ENCODE measurements at places on chromosomes 2 and 18.
A peak's percentile ranks its signal among the peaks of the same experiment; 100 is the strongest.

- DNase-seq = no peak
These were observed 11.3 kb downstream of the TMEM247 start for GRCh38 chr2:46490521-46491141.

- DNase-seq = no peak
These were observed 217.6 kb upstream of the FN1 start for GRCh38 chr2:215653344-215654030.

DNA sequence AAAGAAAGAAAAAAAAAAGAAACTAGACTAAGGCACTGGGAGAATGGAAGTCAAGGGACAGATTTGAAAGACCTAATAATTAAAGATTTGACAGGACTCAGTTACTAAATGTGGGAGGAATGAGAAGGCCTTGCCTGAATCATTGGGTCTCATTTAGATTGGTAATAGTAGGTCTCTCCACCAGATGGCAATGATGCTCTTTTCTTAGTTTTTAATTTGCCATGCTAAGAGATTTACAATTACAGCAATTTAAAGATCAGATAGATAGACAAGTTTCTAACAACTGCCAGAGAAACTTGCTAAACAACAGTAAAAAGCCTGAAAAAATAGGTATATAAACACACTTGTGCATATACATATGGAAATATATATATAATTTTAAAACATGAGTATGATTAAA, 153.0 kb downstream of the TMEM247 start:
- peak; percentile 43 for DNase-seq

DNA sequence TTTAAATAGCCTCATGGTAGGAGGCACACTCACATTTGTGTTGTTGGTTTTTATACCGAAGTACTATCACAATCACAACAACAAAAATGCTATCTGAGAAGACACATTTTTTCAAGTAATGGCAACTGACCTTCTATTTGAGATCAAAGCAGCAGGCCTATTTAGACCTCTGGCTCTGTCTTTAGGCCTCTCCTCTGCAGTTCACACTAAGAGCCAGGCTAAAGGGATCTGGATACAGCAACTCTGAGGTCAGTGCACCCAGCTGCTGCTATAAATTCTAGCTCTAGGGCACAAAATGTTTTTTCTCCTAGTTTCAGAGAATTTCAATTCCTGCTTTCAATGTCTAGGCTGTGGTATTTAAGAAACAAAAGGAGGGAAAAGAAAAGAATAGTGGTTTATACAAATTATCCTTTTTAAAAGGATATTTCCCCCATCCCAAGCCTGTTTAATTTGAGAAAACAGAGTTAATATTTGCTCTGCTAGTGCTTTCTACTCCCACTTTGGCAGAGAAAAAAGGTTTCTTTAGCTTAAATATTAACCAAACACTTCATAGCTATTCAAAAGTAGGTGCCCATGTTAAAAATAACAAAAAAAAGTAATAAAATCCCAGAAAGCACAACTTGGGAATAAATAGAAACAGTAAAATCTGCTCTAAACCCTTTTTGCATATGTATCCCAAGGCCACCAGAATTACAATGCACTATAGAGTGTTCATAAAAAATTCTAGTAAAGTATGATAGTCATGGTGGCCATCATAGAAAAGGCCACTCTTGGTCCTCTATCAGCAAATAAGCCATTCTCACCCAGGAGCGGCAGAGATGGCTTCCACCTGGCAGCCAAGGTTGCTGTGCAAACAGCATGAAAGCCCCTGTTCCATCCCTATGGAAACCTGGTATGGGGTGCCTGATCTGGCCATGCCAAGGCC, 293.6 kb upstream of the SESTD1 start:
- no peak for DNase-seq

DNA sequence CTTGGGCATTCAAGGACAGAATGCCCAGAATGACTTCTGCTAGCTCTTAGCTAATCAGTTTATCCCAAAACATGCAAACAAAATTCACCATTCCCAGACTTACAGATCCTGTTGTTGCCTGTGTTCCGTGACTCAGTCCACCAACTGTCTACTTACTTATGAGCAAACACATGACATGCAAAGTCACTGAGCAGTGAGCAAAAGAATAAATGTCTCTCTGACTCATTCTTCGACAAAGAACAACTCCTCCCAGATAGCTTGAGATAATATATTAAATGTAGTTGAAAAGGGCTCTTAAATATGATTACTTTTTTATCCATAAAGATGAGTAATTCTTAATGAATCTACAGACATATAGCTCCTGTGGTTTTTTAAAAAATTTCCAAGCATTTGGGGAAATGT, 9.0 kb upstream of the CREG2 start:
- DNase-seq = no peak

DNA sequence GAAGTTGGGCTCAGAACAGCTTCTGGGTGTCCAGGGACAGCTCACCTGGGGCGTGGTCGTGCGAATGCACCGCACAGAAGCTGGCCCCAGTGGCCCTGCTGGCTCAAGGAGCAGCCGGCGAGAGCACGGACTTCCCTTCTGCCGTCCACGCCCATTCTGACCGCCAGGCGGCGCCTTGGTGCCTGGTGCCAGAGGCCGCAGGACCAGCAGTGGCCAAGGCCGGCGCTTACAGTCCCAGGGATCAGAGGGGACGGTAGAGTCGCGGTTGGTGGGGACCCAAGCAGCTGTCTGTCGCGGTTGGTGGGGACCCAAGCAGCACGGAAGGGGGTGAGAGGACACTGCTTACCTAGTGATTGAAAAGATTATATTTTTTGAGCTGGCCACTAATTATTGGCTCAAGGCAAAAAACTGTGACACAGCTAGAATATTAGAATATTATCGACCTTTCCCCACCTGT, 25.7 kb downstream of the NPPC start:
- DNase-seq = peak; percentile 83

- DNase-seq = no peak
These were observed 4.3 kb upstream of the CHRNA1 start for GRCh38 chr2:174768557-174768956.

DNA sequence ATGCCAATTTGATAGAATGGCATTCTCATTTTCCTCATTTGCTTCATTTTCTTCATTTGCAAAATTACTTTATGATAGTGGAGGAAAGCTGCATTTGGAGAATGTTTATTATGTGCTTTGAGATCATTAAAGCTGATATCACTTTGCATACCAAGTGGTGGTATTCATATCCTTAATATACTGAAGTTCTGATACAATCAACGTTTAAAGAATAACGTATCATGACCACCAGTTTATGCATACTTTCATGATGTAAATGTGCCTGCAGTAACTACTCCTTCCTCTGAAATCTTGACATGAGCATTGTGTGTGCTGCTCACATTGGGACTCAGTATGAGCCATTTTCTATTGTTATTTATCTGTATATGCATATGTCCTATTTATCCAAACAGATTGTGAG, 302.1 kb downstream of the ARHGAP15 start:
- DNase-seq = no peak

- no peak for DNase-seq
These were observed 119.3 kb downstream of the STPG4 start for GRCh38 chr2:47035615-47036488.

DNA sequence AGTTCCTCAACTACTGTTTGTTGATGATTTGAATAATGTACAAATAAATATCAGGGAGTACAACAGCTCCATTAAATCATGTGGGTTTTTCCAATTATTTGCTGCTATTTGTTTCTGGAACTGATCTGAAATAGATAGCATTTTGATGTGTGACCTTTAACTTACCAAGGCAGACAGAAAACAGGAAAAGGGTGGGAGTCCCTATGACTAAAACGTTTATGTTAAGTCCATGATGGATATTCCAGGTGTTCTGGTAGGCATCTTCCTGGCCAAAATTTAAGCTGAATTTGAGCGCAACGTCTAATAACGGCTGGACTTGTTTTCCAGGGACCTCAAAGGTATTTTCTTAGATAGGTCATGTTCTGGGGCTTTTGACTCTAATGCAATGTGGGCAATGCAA, 41.6 kb downstream of the WIPF1 start:
- no peak for DNase-seq

- DNase-seq = no peak
These were observed 79.1 kb upstream of the DNMT3A start for GRCh38 chr2:25420820-25421237.

DNA sequence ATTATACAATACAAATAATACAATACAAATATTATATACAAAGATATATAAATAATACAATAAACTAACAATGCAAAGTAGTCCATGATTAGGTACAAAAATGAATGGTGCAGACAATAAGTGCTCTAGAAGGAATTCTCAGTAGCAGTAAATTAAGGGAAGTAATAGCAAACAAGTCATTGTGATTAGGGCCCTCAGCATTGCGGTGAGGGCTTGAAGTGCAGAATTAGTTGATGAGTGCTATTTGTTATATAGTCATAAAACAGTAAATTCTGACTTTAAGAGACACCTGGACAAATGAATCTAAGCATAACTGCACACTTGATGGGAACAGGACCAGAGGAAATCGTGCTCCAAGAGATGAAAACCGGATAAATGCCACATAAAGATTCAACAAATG, 74.9 kb downstream of the ANKRD44 start:
- DNase-seq = no peak

DNA sequence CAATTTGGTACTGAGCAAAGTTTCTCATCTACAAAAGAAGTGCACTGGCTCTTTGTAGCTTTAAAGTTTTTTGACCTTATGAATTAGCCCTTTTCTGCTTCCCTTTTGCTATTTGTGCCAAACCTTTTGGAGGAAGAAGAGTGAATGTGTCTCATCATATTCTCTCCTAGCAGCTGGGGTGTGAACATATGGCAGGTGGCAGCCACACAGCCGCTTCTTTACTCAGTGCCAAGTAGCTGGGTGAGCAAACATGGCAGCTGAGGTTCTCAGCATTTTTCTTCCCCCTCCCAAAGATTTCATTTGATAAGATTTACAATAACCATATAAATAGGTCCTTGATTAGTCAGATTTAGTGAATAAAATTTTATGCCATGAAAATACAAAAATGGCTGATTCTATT, 46.7 kb upstream of the STK17B start:
- no peak for DNase-seq

GRCh38 chr2:8922431-8922830, 81.1 kb downstream of the MBOAT2 start:
- DNase-seq = no peak

DNA sequence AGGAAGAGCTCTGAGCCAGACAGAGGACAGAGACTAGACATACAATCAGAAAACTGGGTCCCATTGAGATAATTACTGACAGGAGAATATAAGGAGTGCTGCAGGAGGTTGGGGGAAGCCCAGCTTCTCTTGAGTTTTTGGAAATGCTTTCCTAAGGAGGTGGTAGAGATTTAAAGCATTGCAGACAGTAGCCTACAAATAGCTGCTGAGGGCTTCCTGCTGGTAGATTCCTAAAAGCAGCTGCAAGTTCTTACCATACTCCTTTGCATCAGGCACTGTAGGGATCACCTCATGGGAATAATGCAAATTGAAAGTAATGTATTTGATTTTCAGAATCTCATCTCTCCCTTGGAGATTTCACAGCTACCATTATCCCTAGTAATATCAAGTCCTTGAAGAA, 902.6 kb upstream of the GCFC2 start:
- DNase-seq = no peak

- DNase-seq = peak; percentile 81
These were observed 128.3 kb downstream of the AFF3 start for GRCh38 chr2:100013892-100014677.

GRCh38 chr2:208515099-208515498, 108.5 kb downstream of the PTH2R start:
- DNase-seq = no peak

- no peak for DNase-seq
These were observed 295.4 kb downstream of the CYP26B1 start for GRCh38 chr2:71852141-71852711.

All from HCT116 (cell line).